ENCODE measurements at places on chromosomes 3 and 15.

GRCh38 chr3:137468446-137468845 lies 295.7 kb upstream of the SOX14 start:
- no peak for DNase-seq

GRCh38 chr3:105362021-105362665 lies 4.6 kb upstream of the ALCAM start:
- no peak for DNase-seq

- no peak for DNase-seq
Observed at GRCh38 chr15:81295486-81296121, 28.3 kb downstream of the STARD5 start.

- no peak for DNase-seq
Observed at GRCh38 chr15:32861761-32862160, 144.0 kb downstream of the GREM1 start.

- DNase-seq: no peak
Observed at GRCh38 chr3:132756108-132756650, 34.0 kb upstream of the NPHP3 start.

DNA sequence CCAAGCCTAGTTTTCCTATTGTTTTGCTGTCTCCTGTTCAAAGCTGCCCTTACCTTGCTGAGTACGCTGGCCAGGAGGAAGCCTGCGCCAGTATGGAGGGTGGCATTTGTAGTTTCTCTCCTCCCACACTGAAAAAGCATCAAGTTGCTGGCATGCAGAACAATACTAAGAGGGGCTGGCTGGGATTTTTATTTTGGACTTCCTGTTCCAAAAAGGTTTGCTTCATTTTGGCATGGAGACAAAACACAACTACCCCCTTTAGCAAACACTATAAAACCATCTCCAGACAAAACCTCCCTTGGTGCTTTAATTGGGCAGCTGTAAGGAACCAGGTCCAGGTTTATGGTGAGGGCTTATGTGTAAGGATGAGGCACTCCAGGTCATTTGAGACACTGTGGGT lies 457.6 kb downstream of the PDCD6IP start:
- DNase-seq: no peak

GRCh38 chr3:78580681-78581080 lies 1187.1 kb downstream of the ROBO1 start:
- no peak for DNase-seq

GRCh38 chr3:194315965-194316361 lies 35.2 kb downstream of the CPN2 start:
- DNase-seq: no peak

GRCh38 chr15:97504031-97504792 lies 456.3 kb upstream of the ARRDC4 start:
- no peak for DNase-seq

GRCh38 chr15:66388576-66388975 lies 1.9 kb downstream of the MAP2K1 start:
- DNase-seq: no peak

- DNase-seq: no peak
Observed at GRCh38 chr3:66196633-66197032, 24.2 kb upstream of the SLC25A26 start.

DNA sequence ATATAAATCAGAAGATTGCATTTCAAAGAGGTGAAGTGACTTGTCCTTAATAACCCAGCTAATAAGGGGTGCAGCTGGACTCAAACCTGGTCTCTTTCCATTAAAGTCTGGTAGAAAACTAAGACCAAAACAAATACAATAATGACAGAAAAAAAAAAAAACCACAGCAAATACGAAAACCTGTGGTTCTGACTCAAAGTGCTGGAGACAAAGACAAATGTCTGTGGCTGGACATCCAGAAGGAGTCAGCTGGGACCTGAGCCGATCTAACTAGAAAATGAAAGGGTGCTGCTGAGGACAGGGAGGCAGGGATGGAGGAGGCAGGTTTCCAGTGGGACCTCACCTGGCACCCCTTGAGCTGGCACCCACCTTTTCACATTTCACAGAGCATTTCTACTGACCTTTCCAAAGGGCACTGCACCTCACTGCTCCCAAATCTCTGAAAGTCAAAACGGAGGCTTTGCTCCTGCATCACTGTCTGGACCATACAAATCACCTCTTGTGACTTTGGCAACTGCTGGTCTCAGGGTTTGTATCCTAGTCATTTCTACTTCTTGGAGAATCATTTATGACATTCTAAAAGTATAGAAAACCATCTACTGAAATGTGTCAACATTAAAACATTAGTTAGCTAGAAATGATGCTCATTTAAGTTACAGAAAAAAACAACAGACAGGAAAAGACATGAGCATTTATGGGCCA lies 61.7 kb downstream of the CCNL1 start:
- DNase-seq: no peak

- no peak for DNase-seq
Observed at GRCh38 chr3:181929501-181929900, 217.8 kb downstream of the SOX2 start.

- no peak for DNase-seq
Observed at GRCh38 chr3:38039899-38040261, 872 bp downstream of the DLEC1 start.

DNA sequence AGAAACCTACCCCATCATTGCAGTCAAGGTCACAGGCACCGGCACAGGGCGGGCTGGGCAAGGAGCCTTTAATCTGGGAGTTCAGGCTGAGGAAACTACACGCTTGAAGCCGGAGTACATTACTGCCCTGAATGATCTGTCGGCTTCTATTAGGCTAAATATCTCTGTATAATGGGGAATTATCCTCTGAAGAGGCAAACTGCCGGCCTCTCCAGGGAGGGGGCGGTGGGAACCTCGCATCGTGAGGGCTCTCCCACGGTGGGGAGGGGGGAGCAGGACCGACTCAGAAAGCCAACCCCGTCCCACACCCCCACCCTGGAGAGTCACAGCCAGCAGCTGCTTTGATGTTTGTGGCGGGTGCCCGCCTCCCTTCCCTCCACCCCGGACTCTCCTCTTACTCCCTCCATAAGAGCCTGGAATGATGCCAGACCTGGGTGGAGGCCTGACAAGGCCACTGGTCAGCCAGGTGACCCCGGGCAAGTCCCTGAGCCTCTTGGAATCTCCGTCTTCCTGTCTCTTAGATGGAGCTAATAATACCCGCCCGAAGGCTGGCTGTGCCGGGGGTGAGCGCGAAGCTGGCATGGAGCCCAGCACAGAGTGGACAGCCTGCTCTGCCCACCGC lies 63.4 kb upstream of the LINGO1 start:
- DNase-seq: no peak

GRCh38 chr3:150538324-150539208 lies 7.7 kb downstream of the SERP1 start:
- no peak for DNase-seq

GRCh38 chr3:50650018-50650417 lies 24.7 kb upstream of the DOCK3 start:
- no peak for DNase-seq

- DNase-seq: no peak
Observed at GRCh38 chr15:68017201-68017600, 36.9 kb upstream of the PIAS1 start.

GRCh38 chr3:154819491-154819890 lies 260.6 kb upstream of the MME start:
- no peak for DNase-seq

GRCh38 chr15:78660584-78660983 lies 19.6 kb upstream of the CHRNB4 start:
- no peak for DNase-seq

DNA sequence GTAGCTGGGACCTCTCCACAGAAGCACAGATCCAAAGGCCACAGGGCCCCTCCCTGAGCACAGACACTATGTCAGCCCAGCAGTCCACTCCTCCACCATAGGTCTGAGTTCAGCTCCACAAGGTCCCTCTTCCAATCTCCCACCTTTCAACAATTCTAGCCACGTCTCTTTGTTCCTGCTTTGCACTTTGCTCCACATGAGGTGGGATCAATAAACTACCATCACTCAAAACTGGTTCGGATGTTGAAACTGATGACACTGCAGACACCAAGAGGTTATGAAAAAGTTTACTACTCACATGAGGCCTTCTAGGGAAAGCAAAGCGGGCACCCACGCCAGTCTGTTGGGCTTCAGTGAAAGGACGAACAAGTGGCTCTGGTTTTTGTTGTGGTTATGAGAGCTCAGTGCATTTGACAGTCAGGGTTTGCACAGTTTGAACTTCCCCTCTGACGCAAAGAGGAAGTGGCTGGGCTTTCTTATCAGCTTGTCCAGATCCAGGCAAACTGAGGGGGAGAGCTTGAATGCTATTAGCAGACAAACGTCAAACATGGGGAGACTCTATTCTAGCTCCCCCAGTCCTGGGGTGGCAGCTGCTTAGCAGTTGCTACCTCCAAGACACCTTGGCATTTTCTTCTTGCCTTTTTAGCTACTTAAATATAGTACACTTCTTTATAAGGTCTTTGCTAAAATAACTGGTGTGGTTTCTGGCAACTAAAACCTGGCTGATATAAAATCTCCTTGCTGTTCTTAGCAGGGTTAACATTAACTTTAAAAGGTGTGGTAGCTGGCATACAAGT lies 37.8 kb downstream of the ZNF445 start:
- DNase-seq: no peak

DNA sequence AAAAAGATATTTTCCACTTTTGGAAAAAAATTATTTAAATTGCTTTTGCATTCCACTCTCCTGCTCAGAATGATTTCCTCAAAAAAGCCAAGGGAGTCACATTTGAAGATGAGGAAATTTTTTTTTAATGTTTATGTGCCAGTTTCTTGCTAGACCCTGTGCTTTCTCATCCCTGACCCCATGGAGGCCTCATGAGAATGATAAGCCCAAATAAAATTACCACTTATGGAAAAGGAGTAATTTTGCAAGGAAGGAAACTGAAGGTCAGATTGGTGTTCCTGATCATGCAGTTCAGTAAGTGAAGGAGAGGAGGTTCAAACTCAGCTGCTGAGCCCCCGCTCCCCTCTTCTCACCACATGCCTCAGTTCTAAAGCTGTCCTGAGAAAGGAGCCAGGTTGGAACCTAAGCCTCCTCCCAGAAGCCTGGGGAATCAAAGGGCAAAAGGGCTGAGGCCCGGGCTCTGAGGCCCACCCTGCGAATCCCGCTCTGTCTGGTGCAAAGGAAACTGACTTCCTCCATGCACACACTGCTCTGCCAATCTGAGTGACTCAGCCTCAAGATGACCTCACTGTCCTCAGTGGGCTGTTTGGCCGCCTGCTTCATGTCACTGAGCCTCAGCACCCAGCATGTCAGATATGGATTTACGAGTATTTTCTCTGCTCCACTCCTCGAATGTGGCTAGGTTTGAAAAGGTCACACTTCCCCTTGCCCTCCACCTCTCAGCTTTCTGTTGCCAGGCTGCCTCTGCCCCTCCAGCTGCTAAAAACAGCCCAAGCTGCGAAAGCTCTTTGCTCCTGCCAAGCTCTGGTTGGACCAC lies 56.9 kb upstream of the FLNB start:
- peak; percentile 48 for DNase-seq

DNA sequence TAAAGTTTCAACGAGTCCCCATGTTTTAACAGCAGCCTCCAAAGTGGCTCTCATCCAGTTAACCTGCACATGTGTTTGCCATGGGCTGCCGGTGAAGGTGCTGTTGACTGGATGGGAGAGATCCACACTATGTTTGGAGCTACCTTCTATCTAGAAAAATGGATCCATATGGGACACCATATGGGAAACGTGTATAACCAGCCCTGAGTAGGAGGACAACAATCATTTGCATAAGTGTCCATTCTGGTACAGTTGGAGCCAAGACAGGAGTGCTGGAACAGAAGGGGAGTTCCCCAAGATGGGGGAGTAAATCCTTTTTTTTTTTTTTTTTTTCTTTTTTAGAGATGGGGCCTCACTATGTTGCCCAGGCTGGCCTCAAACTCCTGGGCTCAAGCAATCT lies 36.6 kb downstream of the MKRN2 start:
- DNase-seq: no peak

- no peak for DNase-seq
Observed at GRCh38 chr3:13494463-13495350, 14.6 kb downstream of the HDAC11 start.

GRCh38 chr3:114308830-114309229 lies 15.0 kb downstream of the TIGIT start:
- no peak for DNase-seq

DNA sequence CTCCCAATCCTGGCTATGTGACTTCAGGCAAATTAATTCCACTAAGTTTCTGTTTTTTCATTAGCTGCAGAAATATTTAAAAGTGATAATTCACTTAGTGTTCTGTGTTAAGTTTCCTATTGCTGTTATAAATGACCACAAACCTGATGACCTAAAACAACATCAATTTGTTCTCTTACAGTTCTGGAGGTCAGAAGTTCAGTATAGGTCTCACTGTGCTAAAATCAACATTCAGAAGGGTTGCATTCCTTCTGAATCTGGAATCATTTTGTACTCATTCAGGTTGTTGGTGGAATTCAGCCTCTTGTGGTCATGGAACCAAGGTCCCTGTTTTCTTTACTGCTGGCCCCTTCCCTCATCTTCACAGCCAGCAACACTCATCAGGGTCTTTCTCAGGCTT lies 254.1 kb downstream of the CNTN3 start:
- DNase-seq: no peak

- peak; percentile 76 for DNase-seq
Observed at GRCh38 chr15:69414701-69415167, 585 bp downstream of the KIF23 start.

DNA sequence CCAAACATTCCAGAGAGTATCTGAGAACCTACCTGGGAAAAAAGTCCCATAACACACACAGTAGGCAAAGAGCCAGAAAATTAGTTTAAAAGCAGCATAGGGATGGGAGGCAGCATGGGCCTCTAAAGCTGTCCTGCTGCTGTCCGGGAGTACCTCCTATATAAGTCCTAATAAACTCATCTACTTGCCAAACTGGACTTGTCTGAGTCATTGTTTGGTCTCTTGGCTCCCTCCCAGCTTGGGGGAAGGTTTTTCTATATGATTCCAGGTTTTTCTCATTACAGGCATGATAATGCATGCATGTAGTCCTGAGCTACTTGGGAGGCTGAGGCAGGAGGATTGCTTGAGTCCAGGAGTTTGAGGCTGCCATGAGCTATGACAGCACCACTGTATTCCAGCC lies 17.5 kb upstream of the HACD2 start:
- peak; percentile 91 for DNase-seq
